Dorsolateral prefrontal cortex (tissue), 122 donors: ENCODE measurements at places on chromosomes 2 and 18.

- DNase-seq: no peak
These were observed 202.7 kb upstream of the SPOPL start for GRCh38 chr2:138298900-138299299.

GRCh38 chr2:54604871-54605270 lies 118.6 kb upstream of the EML6 start:
- DNase-seq: no peak

- no peak for DNase-seq
These were observed 2.2 kb downstream of the KLHL29 start for GRCh38 chr2:23387221-23387550.

DNA sequence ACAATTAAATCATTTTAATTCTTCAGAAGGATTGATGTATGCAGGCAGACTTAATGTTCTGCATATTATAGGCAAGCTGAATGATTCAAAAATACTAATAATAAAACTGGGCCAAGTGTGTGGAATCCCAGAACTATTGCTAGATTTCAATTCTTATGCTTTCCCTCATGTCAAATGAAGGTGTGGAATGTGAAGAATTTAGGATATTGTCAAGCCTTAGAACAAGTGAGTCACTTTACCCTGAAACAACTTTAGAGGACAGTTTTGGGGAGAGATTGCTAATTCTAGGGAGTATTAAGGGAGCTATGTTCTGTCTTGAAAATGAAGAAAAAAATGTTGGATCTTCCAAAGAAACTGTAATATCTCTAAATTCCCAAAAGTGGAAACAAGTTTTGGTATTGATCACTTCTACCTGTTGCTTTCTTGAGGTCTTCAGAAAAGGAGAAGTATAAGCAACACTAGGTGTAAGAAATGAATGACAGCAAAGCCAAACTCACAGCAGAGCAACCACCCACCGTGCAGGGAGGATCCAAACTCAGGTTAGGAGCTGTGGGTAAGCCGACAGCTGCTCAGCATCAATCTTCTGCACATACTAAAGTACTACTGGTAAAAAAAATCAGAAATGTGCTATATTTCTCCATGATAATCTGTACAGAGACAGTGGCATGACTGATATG lies 818.1 kb downstream of the SLC4A3 start:
- DNase-seq: no peak

GRCh38 chr2:70984228-70984575 lies 5.8 kb downstream of the ANKRD53 start:
- no peak for DNase-seq

GRCh38 chr18:23365602-23366001 lies 87.5 kb upstream of the RIOK3 start:
- DNase-seq: no peak

DNA sequence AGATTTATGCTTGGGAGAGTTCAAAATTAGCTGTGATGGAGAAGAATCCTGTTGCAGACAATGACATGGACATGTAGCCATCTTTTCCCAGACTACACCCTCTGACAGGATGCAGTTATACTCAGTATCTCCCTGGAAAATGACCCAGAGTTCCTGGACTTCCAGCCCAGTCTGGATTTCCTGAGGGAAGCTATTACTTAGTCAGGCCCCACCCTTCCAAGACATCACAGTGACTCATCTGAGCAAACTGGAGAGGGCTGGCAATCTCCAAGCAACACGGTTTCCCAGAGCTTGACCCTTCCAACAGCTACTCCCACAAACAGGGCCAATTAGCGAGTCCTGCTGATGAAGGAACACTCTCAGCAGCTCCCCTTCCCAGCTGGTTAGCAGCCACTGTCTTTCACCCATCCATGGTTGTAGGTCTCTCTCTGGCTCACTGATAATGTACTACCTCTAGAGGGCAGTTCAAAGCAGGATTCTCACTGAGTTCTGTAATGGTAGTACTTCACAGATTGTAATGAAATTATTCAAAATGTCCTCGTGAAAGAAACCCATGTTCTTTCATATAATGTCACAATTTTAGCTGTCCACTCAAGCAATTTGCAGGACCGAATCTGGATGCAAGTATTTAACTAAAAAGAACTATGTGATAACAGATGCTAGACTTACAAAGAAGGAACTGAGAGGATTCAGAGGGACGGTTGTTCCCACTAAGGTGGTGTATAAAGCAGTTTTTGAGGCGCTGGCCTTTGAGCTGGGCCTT lies 110.2 kb downstream of the MDH1 start:
- DNase-seq: no peak
